Stimulated activated CD4-positive, alpha-beta T cell treated with anti-CD3 and anti-CD28 coated beads, Interleukin-1b, Interleukin-23, amount 100 ng/mL, for 1 hour (primary cell): ENCODE measurements at places on chromosomes 4 and X.

DNA sequence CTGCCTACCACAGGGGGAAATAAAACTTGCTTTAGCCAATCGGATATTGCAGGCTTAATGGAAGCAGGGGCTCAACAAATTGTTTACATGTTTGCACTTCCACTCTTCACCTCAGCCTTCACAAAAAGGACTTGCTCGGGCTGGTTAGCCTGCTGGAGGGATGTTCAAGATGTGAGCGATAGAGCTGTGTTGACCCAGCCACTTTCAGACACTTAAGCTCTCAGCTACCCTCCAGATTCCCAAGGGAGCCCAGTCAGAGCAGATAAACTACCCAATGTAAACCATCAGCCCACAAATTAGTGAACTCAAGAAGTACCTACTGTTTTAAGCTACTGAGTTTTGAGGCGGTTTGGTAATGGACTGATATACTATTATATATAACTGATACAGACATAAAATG lies 508.4 kb upstream of the FTHL17 start:
- no peak for DNase-seq

DNA sequence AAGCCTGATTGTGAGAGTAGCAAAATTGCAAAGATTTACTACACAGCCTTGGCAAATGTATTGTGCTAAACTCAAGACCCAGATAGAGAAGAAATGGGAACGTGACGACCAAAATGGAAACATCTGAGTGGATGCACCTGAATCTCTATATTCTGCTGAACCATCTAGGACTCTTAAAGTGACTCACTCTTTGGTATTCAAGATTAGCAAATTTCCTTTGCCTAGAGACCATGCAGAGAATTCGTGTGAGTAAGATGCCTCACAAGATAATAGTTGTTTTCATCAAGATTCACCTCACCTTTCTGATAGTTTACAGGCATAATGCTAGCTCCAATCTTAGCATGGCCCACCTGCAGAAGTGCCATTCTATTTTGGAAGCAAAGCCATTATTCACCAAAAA lies 14.4 kb upstream of the ATOH1 start:
- DNase-seq: no peak

DNA sequence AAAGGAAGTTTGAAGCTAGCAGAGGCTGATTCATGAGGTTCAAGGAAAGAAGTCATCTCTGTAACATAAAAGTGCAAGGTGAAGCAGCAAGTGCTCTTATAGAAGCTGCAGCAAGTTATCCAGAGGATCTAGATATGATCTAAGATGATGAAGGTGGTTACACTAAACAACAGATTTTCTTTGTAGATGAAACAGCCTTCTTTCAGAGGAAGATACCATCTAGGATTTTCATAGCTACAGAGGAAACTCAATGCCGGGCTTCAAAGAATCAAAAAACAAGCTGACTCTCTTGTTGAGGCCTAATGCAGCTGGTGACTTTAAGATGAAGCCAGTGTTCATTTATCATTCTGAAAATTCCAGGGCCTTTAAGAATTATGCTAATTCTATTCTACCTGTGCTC lies 28.8 kb downstream of the NR0B1 start:
- DNase-seq: no peak

GRCh38 chrX:118272242-118272641 lies 73.7 kb upstream of the WDR44 start:
- DNase-seq: no peak
